ENCODE measurements at places on chromosomes 3 and 15. TPM values are rescaled to one million over a fixed set of nuclear protein-coding genes. Genes with fewer than 3 reads are reported as not detected.

The IGDCC3 gene
- polyA plus RNA-seq, result 6.1 TPM

The RBP2 gene
- 0.46 TPM for polyA plus RNA-seq

The WDR72 gene
- 65.1 TPM for polyA plus RNA-seq

The CNTN4 gene
- polyA plus RNA-seq, result 27.7 TPM

The MOBP gene
- polyA plus RNA-seq, result not detected

The NR1I2 gene
- polyA plus RNA-seq, result 0.49 TPM

The DPPA2 gene
- polyA plus RNA-seq, result 1.4 TPM

The ACAN gene
- polyA plus RNA-seq, result 4.9 TPM

The THUMPD3 gene
- polyA plus RNA-seq, result 60.9 TPM

The ATP13A5 gene
- polyA plus RNA-seq, result not detected

The CAMKV gene
- polyA plus RNA-seq, result 0.11 TPM

The FSD2 gene
- polyA plus RNA-seq, result 0.15 TPM

The MYL3 gene
- 23.6 TPM for polyA plus RNA-seq

The RETNLB gene
- not detected for polyA plus RNA-seq

The CLDN1 gene
- polyA plus RNA-seq, result 65.5 TPM

The FMN1 gene
- polyA plus RNA-seq, result 14.2 TPM

The NGLY1 gene
- 43.2 TPM for polyA plus RNA-seq

The RCCD1 gene
- polyA plus RNA-seq, result 16.0 TPM

The PLCL2 gene
- 16.6 TPM for polyA plus RNA-seq

The ZMYND10 gene
- 3.4 TPM for polyA plus RNA-seq

The JMJD7 gene
- 8.8 TPM for polyA plus RNA-seq

The SUCLG2 gene
- 79.6 TPM for polyA plus RNA-seq

The PRTG gene
- 12.3 TPM for polyA plus RNA-seq

The CFAP44 gene
- polyA plus RNA-seq, result 17.0 TPM

The GRAMD2A gene
- 7.8 TPM for polyA plus RNA-seq

The C3orf20 gene
- 0.15 TPM for polyA plus RNA-seq

The ADCY5 gene
- 10.8 TPM for polyA plus RNA-seq

The ZDHHC3 gene
- polyA plus RNA-seq, result 80.0 TPM

The CCR1 gene
- 2.6 TPM for polyA plus RNA-seq

The IL16 gene
- 6.1 TPM for polyA plus RNA-seq

The IL5RA gene
- polyA plus RNA-seq, result 0.62 TPM

The SPESP1 gene
- 5.8 TPM for polyA plus RNA-seq

The TEX55 gene
- not detected for polyA plus RNA-seq

The PLSCR2 gene
- polyA plus RNA-seq, result 1.8 TPM

The PLA2G4E gene
- polyA plus RNA-seq, result not detected

The TMC3 gene
- 0.21 TPM for polyA plus RNA-seq

The IQCF5 gene
- not detected for polyA plus RNA-seq

The IGSF11 gene
- polyA plus RNA-seq, result 4.0 TPM

The SMCO1 gene
- not detected for polyA plus RNA-seq

The MUC13 gene
- not detected for polyA plus RNA-seq
